Cortex of kidney (tissue), 1 donor: ENCODE measurements at places on chromosomes 1 and 21.

DNA sequence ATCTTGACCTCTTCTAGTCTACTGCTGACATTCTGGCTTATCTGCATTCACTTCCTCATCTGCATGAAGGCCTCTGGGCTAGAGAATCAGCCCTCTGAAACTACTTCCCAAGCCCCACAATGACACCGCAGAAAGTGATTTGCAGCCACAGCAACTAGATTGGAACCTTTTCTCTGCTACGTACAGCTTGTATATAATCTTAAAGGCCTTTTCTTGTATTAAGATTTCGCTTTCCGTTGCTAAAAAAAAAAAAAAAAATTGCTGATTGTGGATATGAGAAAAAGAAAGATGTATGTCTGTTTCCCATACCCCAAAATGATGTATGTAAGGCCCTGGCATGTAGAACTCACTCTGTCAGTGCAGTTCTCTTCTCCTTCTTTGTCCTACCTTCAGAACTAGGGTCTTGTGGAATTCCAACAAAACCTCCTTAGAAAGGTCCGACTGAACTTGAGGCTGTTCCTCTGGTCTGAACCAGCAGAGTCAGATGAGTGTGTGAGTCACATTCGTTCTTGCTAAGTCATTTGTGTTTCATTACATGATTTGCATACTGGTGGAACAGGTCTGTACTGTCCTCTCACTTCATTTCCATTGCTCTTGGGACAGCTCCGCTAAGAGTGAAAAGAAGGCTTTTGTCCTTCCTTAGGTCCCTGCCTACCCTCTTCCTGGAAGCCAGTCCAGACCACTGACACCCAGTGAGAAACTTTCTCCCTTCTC, 62.7 kb downstream of the PLPP3 start:
- no peak for DNase-seq

DNA sequence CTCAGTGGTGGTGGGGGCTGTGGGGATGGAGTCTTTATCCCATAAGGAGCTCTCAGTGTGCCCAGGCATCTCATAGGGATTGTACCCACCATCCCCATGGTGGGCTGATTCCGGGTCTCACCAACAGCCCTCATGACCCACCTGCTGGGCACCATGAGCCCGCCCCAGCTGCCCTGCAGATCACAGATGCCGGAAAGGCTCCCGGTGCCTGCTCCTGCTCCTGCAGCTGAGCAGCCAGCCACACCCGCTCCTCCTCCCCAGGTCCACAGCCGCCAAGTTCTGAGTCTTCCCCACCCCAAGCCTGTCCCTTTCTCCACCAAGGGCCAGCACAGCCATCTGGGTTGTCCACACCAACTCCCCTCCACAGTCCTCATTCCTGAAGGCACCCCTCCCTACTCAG, 15.5 kb upstream of the TSPEAR start:
- no peak for DNase-seq

GRCh38 chr1:101025283-101025656, 314 bp downstream of the DPH5 start:
- no peak for DNase-seq

DNA sequence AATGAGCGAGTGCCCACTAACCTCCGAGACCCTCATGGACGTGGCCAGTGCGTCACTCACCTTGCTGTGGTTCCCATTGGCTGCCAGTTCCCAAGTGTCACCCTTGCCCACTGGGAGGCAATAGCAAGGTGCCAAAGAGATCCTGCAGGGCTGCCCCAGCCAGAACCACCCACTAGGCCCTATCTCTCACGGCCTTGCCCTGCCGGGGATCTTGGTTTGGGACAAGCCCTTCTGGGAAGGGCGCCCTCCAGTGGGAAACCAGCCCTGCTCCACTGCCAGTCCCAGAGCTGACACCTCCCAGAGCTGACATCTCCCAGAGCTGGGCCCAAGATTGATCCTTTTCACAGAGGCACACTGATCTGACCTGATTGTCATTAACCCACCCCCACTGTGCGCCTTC, 2.1 kb upstream of the SELENON start:
- no peak for DNase-seq

DNA sequence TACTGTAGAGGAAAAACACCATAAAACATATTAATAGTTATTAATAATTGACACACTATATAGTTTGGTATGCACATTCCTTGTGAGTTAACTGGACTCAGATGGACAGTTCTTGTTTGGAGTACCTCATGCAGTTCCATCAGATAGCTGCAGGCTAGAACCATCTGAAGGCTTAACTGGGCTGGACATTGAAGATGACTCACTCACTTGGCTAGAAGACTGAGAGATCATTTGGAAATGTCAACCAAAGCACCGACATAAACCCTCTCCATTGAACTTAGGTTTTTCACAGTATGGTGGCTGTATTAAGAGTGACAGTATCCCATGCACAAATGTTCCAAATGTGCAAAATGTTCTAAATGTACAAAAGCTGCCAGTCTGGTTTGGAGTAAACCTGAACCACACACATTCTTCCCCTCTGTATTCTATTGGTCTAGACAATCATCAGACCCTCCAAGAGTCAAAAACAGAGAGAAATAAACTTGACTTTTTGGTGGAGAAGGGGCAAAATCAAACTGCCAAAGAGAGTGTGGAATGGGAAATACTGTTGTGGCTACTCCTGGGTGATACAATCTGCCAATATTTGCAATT, 708.4 kb downstream of the KCNT2 start:
- no peak for DNase-seq

GRCh38 chr1:185445594-185445993, 128.6 kb upstream of the IVNS1ABP start:
- no peak for DNase-seq

DNA sequence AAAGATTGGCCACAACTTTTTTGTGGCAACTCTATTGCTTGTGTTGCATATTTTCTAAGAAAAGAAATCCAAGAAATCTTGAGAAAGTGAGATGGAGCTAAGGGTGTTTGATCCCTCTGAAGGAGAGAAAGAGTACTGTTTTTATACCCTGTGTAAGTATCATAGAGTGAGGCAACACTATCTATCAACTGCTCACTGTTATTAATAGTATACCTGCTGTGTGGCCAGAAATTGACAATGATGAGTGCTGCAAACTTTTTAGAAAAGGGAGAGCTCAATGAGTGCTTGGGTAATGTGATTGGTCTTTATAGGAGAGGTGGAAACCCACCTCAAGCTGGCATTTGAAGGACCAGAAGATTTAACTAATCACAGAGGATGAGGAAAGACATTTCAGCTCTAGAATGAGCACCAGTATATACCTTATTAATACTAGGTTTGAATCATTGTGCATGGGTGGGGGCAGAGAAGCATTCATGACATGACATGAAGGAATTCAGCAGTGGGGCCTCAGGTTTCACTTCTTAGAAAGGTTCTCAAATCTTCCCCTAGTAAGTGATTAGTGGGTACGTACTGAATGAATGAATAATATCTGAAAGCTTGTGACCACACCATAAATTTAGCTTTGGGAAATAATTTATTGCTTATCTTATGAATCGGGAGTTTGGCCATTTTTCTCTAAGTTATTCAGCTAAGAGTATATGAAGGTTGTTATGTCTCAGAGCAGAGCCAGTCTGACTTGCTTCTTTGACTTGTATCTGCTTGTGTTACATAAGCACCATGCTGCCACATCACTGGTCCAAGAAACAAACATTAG, 169.2 kb upstream of the SGIP1 start:
- no peak for DNase-seq

DNA sequence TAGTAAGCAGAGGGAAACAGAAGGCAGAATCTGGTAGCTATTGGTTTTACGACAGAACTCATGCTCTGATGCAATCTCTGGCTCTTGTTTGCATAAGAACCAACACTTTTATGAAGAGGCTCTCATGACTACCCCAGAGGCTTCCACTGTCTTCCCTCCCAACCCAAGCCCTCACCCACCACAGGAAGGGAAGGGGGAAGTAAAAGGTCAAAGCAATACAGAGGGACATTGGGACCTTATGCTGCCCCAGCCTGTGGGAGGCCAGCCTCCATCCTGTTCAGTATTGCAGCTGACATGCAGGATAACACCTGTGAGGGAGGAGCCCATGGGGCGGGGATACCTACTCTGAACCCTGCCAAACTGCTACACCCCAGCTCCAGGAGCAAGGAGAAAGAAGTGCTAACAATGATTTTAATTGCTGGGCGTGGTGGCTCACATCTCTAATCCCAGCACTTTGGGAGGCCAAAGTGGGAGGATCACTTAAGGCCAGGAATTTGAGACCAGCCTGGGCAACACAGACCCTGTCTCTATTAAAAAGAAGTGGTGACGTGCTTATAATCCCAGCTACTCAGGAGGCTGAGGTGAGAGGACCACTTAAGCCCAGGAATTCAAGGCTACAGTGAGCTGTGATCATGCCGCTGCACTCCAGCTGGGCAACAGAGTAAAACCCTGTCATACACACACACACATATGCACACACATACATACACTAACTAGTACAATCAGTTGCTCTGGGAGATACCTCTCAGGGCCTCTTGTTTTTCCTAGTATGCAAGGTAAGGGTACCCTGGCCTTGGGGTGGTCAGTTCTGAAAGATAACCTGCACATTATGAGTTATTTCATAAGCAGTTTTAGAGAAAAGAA, 9.5 kb downstream of the MR1 start:
- DNase-seq, result no peak

DNA sequence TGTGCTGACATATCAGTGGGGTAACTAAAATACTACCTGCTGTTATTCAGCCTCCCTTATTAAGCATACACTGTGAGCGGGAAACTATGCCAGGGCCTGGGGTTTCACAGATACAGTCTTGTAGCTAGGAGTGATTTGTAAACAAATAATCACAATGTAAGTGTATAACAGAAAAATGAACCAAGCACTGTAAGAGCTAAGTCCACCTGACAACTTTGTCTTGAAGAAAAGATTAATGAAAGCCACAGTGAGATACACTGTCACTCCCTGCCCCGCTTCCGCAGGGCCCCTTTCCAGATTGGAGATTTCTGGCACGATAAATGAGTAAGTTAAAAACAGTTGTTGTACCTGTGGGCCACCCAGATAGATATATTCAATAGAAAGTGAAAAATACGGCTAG, 4.8 kb downstream of the RCAN3 start:
- DNase-seq, result no peak
